ENCODE measurements at places on chromosomes 16 and 17.
A peak's percentile ranks its signal among the peaks of the same experiment; 100 is the strongest.

DNA sequence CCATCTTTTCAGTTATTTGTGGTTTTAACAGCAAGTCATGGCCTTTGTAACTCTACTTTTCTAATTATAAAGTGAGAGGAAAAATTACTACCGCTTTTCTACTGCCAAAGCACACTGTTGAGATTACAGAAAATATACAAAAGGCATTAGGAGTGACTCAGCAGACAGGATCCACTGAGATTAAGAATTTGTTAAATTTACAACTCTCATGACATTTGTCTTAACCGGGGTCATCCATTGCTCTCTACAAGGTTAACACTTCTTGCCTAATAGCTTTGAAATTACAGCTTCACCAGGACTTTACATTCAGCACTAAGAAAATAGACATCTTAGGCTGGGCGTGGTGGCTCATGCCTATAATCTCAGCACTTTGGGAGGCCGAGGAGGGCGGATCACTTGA is 93.4 kb downstream of the SSH2 start:
- DNase-seq, result no peak

- DNase-seq, result no peak
Observed at GRCh38 chr17:80785477-80786178, 206.0 kb upstream of the CHMP6 start.

- no peak for DNase-seq
Observed at GRCh38 chr16:68299571-68300453, 10.9 kb downstream of the SLC7A6OS start.

GRCh38 chr17:35245196-35245486 is 2.3 kb downstream of the SLFN5 start:
- no peak for DNase-seq

- DNase-seq, result no peak
Observed at GRCh38 chr17:71963791-71964190, 157.0 kb upstream of the SOX9 start.

- DNase-seq, result no peak
Observed at GRCh38 chr17:37702598-37702997, 42.3 kb downstream of the HNF1B start.

GRCh38 chr16:89023621-89024511 is 46.9 kb upstream of the CBFA2T3 start:
- DNase-seq, result no peak

DNA sequence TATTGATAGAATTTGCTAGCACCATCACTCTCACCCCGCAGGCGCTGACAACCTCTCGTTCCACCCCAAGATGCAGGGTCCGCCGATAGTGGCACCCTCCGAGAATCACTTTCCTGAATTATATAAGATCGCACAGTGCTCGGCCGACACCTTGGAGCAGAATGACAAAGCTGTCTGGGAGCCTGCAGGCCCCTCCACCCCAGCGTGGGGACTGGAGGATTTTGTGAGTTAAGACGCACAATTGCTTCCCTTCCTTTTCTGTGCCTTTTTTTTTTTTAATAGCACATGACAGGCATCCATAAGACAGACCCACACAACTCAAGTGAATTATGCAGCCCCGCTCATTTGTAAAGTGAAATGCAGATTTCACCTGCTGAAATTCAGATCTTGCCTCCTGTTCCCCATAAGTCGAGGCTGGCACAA is 155.3 kb downstream of the C16orf78 start:
- no peak for DNase-seq

- no peak for DNase-seq
Observed at GRCh38 chr16:11188801-11189740, 66.9 kb downstream of the SOCS1 start.

GRCh38 chr16:56679078-56679730 is 3.1 kb upstream of the MT1X start:
- DNase-seq, result no peak

DNA sequence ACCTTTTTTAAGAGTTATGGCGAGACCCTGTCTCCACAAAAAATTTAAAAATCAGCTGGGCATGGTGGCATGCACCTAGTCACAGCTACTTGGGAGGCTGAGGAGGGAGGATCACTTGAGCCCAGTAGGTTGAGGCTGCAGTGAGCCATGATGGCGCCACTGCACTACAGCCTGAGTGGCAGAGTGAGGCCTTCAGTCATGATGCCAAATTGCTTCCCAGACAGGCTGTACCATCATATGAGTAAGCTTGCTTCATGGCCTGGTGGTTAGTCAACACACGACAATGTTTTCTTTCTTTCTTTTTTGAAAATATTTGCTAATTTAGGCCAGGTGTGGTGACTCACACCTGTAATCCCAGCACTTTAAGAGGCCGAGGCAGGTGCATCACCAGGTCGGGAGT is 12.5 kb downstream of the NTAN1 start:
- DNase-seq, result no peak

DNA sequence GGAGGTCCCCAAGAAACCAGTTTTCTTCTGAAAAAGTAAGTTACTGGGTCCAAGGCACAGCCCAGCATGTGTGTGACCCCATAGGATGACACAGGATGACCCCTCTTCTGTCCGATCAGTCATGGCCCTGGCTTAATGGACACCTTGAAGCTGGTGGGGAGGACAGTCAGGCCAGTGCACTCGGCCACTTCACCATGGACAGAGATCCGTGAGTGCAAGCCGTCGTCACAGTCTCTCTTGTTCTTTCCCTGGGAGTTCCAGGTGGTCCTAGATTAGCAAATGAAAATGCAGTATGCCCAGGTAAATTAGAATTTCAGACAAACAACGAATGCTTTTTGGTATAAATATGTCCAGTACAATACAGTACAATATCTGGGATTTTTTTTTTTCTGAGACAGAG is 1.4 kb upstream of the RNF222 start:
- DNase-seq, result no peak

DNA sequence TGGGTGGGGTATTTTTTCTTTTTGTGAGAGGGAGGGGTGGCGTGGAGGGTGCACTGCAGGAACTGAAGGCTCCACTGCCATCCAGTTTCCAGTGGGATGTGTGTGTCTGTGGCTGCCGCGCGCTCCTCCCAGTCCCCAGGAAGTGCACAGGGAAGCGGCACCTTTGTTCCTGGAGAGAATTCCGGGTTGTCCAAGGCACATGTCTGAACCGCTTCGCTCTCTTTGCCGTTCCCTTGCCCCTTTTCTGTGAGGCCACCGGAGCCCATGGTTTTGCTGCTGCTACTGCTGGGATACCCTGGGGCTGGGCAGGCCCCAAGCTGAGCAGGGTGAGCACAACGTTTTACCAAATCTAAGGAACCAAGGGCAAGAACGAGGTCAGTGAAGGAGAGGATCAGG is 19.5 kb downstream of the ACSF3 start:
- DNase-seq, result no peak

GRCh38 chr16:3963203-3963602 is 82.7 kb upstream of the CREBBP start:
- DNase-seq, result no peak

DNA sequence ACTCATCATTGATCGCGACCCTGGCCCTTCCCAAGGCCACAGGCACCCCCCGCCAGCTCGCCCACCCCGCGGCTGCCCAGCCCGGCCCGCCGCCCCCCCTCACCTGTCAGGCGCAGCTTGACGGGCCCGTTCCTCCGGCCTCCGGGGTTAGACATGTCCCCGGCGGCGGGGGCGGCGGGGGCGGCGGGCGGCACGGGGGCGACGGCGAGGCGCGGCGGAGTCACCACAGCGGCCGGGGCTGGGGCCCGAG is 456 bp downstream of the SMURF2 start:
- DNase-seq, result no peak

DNA sequence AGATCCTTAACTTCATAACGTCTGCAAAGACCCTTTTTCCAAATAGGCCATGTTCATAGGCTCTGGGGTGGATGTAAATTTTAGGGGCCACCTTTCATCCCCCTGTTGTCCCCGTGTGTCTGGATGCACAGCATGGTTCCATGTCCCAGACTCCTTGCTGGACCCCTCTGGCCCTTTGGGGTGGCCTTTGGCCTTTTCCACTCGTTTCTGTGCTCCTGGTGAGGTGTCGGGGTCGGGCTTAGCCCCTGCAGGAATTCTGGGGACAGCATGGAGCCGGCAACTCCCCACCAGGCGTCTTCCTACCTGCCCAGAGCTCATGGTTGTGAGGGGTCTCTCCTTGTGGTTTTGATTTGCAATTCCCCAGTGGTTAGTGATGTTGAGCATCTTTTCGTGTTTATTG is 183.5 kb downstream of the SEC14L1 start:
- DNase-seq, result no peak

GRCh38 chr16:306911-307370 is 24.0 kb downstream of the PDIA2 start:
- DNase-seq, result peak; percentile 45

DNA sequence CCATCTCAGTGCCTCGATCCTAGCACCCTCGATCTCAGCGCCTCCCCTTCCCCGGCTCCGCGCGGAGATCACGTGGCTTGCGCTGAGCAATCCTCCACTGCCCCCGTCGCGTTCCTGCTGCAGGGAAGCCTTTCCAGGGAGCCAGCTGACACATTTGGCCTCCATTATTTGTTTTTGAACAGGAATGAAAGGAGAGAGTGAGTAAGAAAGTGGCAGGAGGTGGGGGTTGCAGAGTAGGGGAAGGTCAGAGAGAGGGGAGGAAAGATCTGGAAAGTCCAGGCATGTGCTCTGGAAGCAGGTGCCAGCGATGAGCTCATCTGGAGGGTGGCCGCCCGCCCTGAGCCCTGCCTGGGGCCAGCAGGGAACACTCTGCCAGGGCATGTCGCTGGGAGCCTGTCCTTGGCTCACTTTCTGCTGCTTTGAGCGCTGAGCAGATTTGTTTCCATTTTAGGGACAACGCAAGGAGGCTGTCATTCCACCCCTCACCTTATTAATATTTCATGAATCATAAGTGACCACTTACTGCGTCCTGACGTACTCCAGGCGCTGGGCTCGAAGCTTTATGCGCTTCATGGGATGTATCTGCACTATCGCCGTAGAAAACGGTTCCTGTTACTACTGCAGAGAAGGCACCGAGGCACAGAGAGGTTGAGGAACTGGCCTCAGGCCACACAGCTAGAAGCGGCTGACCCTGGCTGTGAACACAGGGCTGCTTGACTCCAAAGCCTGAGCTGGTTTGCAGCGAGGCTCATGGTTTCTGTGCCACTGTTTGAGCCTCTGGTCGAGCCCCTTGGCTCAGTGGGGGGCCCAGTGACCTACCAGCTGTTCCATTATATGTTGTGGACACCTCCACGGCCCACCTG is 283.1 kb downstream of the SEC14L1 start:
- no peak for DNase-seq

GRCh38 chr16:50635505-50636392 is 45.4 kb downstream of the SNX20 start:
- DNase-seq, result peak; percentile 29

- no peak for DNase-seq
Observed at GRCh38 chr16:50396761-50397535, 28.2 kb upstream of the BRD7 start.

DNA sequence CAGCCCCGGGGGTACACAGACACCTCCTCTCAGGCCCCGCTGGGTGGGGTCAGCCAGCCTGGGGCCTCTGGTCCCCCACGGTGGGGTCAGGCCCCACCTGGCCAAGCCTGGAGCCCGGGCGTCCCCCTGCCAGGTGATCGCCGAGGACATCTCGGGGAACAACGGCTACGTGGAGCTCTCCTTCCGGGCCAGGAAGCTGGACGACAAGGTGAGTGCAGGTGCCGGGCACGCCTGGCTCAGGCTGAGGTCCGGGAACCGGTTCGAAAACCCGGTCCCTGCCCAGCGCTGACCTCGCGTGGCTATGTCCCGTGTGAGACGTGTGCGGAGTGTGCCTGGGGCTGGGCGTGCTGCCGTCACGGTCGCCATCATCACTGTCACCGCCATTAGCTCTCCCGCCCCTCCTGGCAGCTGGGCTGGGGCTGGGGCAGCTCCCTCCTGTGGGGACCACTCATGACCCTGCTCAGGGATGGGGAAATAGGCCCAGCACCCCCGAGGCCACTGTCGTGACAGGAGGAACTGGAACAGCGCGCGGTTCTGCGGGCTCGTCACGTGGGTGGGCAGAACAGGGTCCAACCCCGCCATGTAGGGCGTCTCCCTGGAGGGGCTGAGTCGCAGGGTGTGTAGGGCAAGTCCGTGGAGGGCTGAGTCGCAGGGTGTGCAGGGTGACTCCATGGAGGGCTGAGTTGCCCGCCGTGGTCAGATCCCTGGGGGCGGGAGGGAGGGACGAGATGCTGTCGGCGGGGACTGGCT is 8.5 kb downstream of the CPNE7 start:
- no peak for DNase-seq

DNA sequence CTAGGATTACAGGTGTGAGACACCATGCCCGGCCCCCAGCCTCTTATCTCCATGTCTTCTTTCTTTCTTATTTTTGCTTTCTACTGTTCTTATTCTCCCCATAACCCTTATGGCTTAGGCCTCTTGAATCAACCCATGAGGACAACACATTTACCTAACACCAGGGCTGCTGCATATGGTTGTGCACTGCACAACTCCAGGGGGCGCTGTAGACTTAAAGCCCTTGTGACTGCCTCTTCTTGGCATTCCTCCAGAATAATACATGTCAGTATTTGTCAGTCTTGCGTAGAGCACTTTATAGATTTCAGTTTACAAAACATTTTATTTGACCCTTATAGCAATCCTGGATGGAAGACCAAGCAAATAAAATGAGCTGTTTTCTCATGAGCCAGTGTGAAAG is 225.0 kb upstream of the SALL1 start:
- DNase-seq, result no peak

DNA sequence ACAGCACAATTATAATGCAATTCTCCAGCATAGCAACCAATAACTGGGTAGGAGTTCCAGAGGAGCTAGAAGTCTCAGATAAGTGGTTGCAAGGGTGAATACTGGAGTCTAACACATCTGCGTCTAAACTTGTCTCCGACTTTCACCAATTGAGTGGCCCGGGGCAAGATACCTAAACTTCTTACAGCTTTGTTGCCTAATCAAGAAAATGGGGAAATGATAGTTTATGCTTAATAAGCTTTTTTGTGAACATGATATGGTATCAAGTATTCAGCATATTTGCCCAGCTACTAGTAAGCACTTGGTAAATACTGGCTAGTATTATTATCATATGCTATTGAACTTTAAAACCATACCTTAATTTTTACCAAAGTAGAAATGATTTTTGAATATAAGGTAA is 183.5 kb downstream of the KCNJ2 start:
- no peak for DNase-seq

DNA sequence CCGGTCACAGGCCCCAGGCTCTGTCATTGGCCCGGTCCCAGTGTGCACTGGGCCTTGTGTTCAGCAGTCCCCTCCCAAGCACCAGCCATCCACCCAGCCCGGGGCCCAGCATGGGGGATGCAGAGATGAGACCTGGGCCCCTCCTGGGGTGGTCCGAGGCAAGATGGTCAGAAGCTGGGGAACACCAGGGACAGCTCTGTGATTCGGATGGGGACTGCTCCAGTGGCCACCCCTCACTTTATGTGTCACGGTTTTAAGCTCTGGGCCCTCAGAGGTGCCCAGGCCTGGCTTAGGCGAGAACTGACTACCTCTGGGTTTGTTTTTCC is 92.0 kb upstream of the PLCG2 start:
- DNase-seq, result no peak

Measured in HEK293T (cell line).